A549 treated with dexamethasone at 1 μM for 4 hours (cell line): ENCODE measurements at places on chromosomes 4 and X. TPM values are rescaled to one million over a fixed set of nuclear protein-coding genes. Genes with fewer than 3 reads are reported as not detected.

The GUCY1A1 gene
- total RNA-seq, result not detected in 5 replicates

The PABPC1L2A gene
- not detected in 5 replicates for total RNA-seq

The NAA11 gene
- total RNA-seq, result not detected in 5 replicates

The PITX2 gene
- total RNA-seq, result 0.46 to 0.91 TPM (median 0.75 TPM) in 5 replicates

The SLC6A14 gene
- total RNA-seq, result 0.12 TPM in 1 of 5 replicates, not detected in the others

The C1QTNF7 gene
- total RNA-seq, result not detected in 5 replicates

The IL21 gene
- total RNA-seq, result not detected in 5 replicates

The TMSB15C gene
- total RNA-seq, result 0.04 to 0.22 TPM (median 0.13 TPM) in 5 replicates

The USP26 gene
- not detected in 5 replicates for total RNA-seq

The ART3 gene
- total RNA-seq, result not detected in 5 replicates

The CT45A2 gene
- total RNA-seq, result not detected in 5 replicates

The FGF2 gene
- 27.3 to 61.3 TPM (median 49.2 TPM) in 5 replicates for total RNA-seq

The HPSE gene
- total RNA-seq, result 1.2 to 1.7 TPM (median 1.4 TPM) in 5 replicates
